Muscle of arm (tissue), 14 donors: ENCODE measurements at places on chromosomes 3 and 15. TPM values are rescaled to one million over a fixed set of nuclear protein-coding genes. Genes with fewer than 3 reads are reported as not detected.

GRCh38 chr3:29642393-29643033 lies 361.6 kb downstream of the RBMS3 start:
- no peak for DNase-seq

DNA sequence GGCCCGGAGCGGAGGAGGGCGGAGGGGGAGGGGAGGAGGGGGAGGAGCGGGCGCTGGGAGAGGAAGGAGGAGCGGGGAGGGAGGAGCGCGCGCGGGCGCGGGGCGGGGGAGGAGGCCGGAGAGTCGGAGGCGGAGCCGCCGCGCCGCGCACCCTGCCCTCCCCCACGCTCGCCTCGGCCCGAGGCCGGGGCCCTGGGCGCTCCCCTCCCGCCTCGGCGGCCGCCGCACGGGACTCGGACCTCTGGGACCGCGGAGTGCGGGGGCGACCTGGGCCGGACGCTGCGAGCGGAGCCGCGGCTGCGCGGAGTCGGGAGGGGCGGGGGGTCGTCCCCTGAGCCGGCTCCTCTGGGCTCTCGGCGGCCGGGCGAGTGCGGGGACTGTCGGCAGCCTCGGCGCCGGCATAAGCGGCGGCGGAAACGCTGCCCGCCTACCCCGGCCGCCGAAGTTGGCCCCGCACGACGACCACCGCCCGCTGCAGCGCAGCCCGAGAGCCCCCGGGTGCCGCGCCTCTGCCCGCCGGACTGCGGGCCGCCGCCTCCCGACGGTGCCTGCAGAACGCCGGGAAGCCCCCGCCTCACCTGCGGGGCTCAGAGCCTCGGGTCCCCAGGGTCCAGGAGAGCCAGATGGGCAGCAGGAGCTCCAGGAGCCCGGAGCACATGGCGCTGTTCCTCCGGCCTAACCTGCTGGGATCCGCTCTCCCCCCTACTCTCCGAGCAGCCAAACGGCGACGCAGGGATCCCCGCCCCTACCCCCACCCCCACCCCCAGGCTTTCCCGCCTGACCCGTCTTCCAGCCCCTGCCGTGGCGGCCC lies 406 bp upstream of the GABRB3 start:
- peak; percentile 15 for DNase-seq

STRA6 gene
- 0.71 TPM for polyA plus RNA-seq

GRCh38 chr3:77147836-77148578 lies 108.1 kb downstream of the ROBO2 start:
- DNase-seq = no peak

DNA sequence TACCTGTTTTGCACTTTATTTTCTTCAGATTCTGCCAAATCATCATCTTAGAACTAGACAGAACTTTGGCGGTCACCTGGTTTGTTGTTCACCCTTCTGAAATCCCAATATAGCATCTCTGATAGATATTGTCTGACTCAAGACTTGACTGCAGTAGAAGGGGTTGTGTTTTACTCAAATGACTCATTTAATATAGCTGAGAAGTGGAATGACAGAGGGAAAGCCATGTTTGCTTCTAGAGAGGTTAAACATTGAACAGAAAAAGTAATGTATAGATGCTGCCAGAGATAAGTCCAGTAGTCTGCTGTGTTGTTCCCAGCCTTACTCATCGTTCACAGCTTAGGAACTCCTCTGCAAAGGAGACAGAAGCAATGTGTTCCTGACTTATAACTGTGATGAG lies 402.0 kb downstream of the AGBL1 start:
- no peak for DNase-seq

SKIC8 gene
- polyA plus RNA-seq = 49.0 TPM

DNA sequence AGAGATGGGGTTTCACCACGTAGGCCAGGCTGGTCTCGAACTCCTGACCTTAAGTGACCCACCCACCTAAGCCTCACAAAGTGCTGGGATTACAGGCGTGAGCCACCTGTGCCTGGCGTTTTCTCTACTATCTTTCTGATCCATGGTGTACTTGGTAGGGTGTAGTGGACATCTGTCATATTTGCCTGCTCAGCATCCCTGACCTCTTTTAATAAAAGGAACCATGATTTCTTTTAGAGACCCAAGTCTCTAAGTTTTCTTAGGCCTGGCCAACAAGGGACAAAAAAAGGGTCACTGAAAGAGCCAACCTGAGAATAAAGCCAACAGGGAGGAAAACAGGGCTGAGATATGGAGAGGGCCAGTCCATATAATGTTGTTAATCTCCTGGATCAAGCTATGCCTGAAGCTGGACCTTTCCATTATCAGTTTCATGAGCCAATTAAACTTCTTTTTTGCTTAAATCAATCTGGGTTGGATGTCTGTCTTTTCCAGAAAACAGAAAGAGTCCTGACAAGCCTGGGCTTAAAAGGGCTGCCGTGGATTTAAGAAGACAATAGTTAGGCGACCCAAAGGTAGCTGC lies 48.1 kb upstream of the PGPEP1L start:
- no peak for DNase-seq

DNA sequence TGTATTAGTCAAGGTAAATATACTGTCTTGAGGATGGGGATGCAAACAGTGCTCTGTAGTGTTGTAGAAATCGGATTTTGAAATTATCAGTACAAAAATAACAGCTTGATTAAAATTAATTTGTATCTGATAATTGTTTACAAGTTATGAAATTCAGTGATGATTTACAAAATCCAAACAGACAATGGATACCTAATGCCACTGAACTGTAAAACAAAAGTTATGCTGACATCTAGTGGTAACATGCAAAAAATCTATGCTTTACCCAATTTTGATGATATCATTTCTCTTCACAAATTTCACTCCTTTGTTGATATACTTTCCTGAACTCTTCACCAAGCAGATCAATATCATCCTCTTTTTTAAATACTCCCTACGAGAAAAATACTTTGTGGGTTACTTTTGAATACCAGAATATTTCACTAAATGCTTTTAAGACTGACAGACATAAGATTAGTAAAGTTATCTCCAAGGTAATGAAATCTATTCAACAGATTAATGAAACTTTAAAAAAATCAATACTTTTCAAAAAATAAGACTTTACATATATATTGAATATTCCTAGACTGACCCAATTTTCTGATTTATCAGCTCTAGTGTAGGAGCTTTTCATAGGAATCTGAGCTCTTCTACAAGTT lies 36.0 kb downstream of the MNS1 start:
- peak; percentile 12 for DNase-seq

SCAANT1 gene
- polyA plus RNA-seq = 1.3 TPM

CP gene
- not detected for polyA plus RNA-seq
